ENCODE measurements at places on chromosomes 3 and 15. TPM values are rescaled to one million over a fixed set of nuclear protein-coding genes. Genes with fewer than 3 reads are reported as not detected.

The SLCO2A1 gene
- total RNA-seq = 76.6 TPM

The GOLGA6A gene
- total RNA-seq = 0.54 TPM

The CMTM8 gene
- total RNA-seq = 6.6 TPM

The IL17RC gene
- 66.3 TPM for total RNA-seq

The PRRT3 gene
- 5.3 TPM for total RNA-seq

The LRRC31 gene
- not detected for total RNA-seq
